Right hindlimb (tissue), 1 donor: ENCODE measurements at places on chromosomes 1 and 21.

GRCh38 chr1:89457046-89457445 lies 67.6 kb upstream of the LRRC8B start:
- DNase-seq, result no peak

DNA sequence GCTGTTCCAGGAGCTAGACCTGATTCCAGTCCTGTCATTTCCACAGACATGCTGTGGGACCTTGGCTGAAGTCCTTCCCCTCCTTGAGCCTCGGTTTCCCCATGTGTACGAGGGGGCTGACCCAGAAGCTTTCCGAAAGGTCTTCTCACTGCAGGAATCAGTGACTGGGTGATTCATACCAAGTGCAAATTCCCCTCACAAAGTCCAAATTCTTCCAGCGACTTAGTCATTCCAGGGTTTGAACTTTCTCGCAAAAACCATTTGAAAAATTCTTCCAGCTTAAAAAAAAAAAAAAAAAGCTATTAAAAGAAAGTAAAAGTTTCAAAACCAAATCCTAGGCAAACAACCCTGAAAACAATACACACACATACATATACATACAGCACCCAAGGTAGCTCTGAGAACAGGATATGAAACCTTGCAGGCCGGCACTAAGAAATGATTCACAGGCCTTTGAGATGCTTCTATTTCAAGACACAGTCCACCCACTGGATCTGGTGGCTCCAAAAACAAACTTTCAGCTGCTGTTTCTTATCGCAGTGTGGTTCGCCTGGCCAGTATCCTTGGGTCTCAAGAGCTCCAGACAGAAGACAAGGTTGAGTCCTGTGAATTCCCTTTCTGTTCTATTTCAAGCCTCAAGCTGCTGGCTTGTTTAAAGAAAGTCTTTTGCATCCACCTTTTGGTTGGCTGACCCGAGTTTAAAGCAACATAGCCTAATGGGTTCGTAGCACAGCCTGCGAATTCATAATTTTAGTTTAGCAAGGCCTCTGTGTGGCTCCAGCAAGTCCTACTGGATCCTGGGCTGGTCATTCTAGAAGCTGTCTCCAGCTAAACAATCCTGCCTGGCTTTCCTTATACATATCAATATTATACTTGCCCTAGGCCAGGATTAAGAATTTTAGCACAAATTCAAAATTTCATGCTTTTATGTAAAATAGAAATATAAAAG lies 18.0 kb upstream of the ID3 start:
- DNase-seq, result peak; percentile 50

- no peak for DNase-seq
Observed at GRCh38 chr1:169874229-169874628, 19.5 kb downstream of the SCYL3 start.

DNA sequence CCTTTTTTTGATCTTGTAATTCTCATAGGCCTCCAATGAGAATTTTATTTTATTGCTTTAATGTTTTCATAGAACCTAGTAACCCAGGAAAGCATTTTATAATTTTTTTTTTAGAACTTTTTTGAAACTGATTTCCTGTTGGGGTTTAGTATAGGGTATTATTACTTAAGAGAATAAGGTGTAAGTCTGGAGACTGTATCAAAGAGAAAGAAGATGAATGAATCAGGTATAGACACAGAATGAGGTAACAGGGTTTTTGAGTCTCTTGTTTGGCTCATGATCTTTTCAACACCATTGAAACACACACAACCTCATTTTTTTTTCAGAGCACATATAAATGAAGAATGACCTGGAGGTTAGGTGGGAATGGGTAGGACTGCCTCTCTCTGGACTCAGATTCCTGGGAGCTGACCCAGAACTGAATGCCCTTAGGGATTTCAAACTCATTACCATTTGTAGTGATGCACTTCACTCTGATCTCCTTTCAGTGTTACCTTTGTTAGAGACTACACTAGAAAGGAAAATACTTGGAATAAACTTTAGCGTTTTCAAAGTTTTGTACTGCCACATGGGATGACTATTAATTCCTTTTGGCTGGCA lies 51.0 kb downstream of the EPB41 start:
- no peak for DNase-seq

- DNase-seq, result no peak
Observed at GRCh38 chr21:31371715-31372470, 27.8 kb upstream of the TIAM1 start.

GRCh38 chr1:79322511-79323027 lies 316.0 kb upstream of the ADGRL4 start:
- no peak for DNase-seq

DNA sequence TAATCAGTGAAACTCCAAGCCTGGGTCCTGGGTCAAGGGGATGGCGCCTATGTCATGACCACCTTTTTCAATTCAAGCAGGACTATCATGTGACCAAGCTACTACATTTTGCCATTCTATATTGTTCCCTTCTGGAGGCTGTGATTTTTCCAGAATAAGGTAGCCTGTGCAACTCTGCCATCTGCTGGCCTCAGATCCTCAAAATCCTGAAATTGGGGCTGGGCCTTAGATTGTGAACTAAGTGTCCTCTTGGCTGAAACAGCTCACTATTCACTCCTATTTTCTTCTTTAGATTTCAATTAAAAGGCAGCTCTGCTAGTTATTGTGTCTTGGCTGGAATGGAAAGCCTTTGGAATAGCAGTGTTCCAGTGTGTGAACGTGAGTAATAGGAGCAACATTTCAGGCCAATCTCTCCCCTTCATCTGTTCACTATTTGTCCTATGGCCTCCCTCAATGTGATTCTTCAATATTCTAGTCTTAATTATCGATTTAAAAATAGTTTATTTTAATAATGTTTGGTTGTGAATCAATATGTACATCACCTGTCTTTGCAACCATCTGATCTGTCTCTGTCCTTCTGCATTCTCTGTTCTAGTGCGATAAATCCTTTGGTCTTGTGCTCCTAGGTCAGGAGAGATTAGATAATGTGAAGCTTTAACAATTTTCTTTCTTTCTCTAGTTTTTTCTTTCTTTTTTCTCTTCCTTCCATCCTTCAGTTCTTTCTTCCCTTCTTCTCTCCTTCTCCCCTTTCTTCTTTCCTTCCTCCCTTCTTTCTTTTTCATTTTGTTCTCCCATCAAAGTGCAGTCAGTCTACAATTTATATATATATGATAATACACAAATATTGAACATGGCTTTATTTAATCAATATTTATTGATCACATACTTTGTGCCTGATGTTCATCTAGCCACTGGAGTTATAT lies 69.8 kb downstream of the CR1 start:
- no peak for DNase-seq
